ENCODE measurements at places on chromosomes 16 and 17.

- peak; percentile 26 for DNase-seq
These were observed 9.5 kb downstream of the DEF8 start for GRCh38 chr16:89958068-89958467.

DNA sequence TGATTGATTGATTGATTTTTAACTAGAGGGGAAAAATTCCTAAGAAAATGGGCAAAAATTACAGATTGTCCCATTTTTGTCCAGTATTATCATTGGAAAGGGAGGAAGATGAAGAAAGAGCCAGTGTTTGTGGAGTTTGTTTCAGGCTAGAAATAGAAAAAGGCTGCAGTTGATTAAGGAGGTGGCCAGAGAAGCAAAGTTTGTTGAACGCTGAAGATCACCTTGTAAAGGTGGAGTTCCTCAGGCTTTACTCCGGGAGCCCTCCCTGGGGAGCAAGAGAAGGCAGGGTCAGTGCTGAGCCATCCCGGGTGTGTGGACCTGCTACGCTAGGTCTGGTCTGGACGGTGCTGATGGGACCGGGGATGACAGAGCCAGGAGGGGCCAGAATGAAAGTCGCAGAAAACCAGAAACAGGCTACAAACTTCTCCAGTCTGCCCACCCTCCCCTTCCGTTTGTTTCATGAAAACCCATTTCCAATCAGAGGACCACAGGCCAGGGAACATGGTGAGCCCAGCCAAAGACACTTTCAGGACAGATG lies 222.6 kb upstream of the FOXF1 start:
- no peak for DNase-seq

GRCh38 chr16:2482708-2483534 lies 8.0 kb downstream of the TBC1D24 start:
- DNase-seq, result no peak

DNA sequence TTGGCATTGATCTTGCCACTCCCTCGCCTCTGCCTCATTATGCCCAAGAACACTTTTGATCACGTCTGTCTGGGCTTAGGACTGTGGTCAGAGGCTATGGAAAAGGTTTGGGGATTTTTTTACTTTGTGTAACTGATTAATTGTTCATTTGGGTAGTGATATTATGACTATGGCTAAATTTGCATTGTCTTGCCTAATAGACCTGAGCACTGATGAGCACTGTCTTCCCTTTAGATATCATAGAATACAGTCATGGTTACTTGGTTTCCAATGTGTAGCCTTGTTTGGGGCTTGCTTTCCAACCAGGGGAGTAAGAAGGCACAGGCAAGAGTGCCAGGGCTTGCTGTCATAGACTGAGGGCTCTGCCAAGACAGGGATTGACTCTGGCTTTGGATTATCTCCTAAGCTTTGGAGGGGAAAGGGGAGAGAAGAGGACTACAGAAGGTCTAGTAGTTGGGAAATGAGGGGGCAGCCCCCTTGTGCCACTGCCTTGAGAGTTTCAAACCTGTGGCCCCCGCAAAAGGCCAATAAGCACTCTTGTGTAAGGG lies 13.7 kb downstream of the LIMD2 start:
- no peak for DNase-seq

DNA sequence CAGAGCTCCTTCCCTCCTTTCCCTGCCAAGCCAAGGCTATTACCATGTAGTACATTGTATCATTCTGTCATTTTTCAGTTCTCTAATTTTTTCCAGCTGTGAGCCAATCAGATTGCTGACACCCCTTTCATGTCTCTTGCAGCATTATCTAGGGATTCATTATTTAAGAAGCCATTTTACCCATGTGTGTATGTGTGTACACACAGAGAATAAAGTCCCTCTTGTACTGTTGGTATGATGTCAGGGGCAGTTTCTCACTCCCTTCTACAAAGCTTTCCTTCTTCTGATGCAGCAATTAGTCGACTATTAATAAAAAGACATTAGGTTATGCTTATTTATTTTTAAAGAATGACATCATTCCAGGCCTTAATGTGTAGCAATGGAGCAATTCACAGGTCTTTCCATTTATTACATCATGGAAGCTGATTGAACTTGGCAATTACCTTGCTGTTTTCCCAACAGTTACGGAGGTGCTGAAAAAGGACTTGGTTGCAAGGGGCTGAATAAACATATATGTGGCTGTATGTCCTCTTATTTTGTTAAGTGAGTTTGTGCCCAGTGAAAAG lies 159.4 kb upstream of the HS3ST3A1 start:
- no peak for DNase-seq

Data from activated naive CD8-positive, alpha-beta T cell treated with anti-CD3 and anti-CD28 coated beads for 36 hours (primary cell).